ENCODE measurements at places on chromosomes 7 and 10. TPM values are rescaled to one million over a fixed set of nuclear protein-coding genes. Genes with fewer than 3 reads are reported as not detected.
A peak's percentile ranks its signal among the peaks of the same experiment; 100 is the strongest.

Gene NRP1
- total RNA-seq: 37.6 TPM

Gene HOXA13
- total RNA-seq: not detected

Gene AGAP6
- total RNA-seq: 47.5 TPM

Gene PLA2G12B
- not detected for total RNA-seq

Gene POLR2J2
- total RNA-seq: 4.2 TPM

Gene PPA1
- 101 TPM for total RNA-seq

Gene HOXA3
- not detected for total RNA-seq

Gene DAGLB
- 7.8 TPM for total RNA-seq

Gene AKR1B15
- 0.52 TPM for total RNA-seq

Gene DYNC1I1
- 1.3 TPM for total RNA-seq

Gene LRRC18
- total RNA-seq: not detected

Gene PNLIPRP3
- not detected for total RNA-seq

Gene NANOS1
- 9.9 TPM for total RNA-seq

Gene HSPA12A
- 22.7 TPM for total RNA-seq

Gene SUN1
- total RNA-seq: 75.8 TPM

DNA sequence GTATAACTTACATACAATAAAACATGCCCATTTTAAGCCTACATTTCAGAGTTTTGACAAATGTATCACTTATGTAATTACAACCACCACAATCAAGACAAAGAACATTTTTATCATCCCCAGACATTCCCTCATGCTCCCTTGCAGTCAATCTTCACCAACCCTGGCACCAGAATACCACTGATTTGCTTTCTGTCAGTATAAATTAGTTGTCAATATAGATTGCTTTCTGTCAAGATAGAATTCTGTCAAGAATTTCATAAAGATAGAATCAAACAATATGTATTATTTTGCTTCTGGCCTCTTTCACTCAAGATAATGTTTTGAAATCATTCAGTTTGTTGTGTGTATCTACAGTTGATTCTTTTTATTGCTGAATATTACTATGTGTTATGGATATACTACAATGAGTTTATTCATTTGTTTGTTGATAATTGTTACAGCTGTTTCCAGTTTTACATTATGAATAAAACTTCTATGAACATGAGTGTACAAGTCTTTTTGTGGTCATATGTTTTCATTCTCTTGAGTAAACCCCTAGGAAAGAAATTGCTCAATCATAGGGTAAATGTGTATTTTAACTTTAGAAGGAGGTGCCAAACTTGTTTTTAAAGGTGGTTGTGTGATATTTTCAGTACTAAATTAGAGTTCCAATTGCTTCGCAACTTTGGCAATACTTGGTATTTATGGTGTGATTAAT is 56.9 kb downstream of the IFIT5 start:
- DNase-seq: no peak

- DNase-seq: no peak
These were observed 11.7 kb downstream of the CCNY start for GRCh38 chr10:35347899-35348608.

- DNase-seq: no peak
These were observed 50.1 kb upstream of the IFRD1 start for GRCh38 chr7:112400141-112400540.

DNA sequence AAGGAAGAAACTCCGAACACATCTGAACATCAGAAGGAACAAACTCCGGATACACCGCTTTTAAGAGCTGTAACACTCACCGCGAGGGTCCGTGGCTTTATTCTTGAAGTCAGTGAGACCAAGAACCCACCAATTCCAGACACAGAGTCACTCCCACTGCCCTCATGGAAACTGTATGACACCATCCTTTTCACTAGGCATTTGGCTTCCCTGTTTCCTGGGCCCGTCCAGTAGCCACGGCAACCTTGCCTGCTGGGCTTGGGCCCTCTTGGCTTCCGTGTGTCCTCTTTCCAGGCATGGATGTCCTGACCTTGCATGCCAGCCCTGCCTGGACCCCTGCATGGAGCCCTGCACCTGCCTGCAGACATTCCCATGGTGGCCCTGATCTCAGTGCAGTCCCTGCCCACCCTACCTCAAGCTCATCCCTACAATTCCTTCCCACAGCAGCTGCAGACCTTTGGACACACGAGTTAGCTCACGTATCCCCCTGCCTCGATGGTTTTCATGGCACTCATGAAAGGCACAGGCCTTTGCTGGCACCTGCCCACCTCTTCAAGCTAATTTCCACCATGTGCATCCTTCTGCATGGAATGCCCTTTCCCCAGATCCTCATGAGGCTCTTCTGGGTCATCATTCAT is 6.7 kb downstream of the SH2D4B start:
- DNase-seq: no peak

DNA sequence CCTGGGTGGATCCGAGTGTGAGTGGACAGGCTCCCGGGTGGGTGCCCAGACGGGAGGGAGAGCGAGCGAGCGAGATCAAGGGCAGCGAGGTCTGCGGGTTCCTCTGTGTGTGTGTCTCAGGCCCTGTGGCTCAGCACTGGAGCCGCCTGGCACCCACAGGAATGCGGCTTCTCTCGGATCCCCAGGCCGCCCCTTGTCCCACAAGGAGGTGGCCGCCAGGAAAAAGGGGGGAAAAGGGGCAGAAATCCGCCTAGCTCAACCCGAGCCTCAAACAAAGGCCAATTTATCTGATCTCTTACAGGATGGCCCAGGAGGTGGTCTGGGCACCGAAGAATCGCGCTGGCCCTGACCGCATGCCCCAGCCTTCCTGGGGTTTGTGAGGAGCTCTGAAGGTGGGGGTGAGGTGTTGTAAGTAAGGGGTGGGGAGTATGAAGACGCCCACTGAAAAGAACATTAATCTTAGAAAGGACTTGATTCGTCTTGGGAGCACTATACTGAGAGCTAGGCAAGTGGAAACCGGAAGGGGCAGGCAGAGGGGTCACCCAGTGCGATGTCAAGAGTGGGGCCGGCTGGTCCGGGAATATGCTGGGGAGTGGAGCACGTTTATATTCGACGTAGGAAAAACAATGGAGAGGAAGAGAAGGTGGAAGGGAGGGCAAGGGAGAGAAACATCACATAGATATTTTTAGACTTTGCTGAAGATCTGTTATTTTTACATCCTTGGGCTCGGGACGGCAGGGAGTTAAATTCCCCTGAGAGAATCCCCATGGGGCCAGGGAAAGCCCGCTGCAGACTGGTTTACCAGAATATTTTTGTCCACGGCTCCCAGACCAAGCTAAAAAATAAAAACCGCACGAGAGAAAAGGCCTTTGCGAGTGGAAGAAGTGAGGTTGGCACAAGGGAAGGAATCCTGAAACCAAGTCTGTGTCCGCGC is 7.2 kb downstream of the DLX5 start:
- DNase-seq: no peak

GRCh38 chr7:725223-726005 is 1.1 kb upstream of the DNAAF5 start:
- DNase-seq: no peak

GRCh38 chr10:22617516-22617915 is 96.9 kb downstream of the PIP4K2A start:
- no peak for DNase-seq

DNA sequence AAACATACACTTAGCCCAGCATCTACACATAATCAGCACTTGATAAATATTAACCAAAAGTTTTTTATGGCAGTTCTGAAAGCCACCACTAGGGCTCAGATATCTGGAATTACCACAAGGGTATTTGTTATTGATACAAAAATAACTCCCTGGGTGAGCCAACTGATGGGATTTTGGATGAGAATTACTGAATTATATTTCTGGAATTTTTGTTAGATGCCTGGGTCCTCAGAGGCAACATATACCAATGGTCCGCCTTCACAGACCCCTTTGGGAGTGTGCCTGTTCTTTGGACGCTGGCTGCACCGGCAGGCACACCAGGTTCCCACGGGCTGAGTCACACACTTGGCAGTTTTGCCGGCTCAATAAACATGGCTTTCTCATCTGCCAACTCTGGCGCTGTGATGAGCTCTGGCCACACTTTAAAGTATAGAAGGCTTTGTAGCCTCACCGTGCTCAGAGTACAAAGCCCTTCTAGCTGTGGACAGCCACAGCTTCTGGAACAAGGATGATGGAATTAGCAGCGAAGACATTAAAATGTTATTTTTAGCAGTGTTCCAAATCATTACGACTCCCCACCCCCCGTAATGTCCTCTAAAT is 24.5 kb upstream of the EEPD1 start:
- peak; percentile 95 for DNase-seq

- DNase-seq: no peak
These were observed 155.8 kb downstream of the POM121L12 start for GRCh38 chr7:53191191-53191695.

DNA sequence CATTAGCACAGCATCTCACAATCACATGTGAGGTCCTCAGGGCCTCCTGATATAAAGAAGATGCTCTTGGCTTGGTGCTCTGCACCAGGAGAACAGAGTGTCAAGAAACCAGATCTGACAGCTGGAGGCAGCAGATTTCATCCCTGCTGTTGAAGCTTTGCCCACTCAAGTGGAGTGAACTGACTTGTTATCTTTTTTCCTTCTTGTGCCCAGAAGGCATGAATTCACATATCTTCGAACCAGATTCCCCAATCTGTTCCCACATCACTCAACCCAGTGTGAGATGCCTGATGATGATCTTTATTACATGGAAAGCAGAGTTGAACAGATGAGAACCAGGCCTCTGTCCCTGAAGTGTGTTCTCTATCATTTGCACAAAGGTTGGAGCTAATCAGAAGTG is 521.0 kb downstream of the SORCS1 start:
- DNase-seq: no peak

DNA sequence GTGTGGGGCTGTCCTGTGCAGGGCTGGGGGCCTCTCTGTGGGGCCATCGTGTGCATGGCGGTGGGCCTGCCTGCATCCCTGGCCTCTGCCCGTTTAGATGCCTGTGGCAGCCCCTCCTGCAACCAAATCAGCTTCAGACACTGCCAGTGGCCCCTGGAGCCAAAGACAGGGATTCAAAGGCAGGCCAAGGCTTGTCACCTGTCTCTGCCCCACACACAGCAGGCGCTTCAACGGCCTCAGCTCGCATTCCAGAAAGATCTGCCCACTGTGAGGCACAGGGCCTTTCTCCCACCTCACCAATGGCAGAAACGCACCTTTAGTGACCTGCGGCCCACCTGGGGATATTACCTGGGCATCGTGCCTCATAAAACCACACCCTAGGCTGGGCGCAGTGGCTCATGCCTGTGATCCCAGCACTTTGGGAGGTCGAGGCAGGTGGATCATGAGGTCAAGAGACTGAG is 46.0 kb downstream of the INSIG1 start:
- DNase-seq: no peak

GRCh38 chr10:34826221-34826620 is 11.1 kb upstream of the PARD3 start:
- no peak for DNase-seq

GRCh38 chr10:61608255-61609033 is 54.3 kb upstream of the CABCOCO1 start:
- no peak for DNase-seq

DNA sequence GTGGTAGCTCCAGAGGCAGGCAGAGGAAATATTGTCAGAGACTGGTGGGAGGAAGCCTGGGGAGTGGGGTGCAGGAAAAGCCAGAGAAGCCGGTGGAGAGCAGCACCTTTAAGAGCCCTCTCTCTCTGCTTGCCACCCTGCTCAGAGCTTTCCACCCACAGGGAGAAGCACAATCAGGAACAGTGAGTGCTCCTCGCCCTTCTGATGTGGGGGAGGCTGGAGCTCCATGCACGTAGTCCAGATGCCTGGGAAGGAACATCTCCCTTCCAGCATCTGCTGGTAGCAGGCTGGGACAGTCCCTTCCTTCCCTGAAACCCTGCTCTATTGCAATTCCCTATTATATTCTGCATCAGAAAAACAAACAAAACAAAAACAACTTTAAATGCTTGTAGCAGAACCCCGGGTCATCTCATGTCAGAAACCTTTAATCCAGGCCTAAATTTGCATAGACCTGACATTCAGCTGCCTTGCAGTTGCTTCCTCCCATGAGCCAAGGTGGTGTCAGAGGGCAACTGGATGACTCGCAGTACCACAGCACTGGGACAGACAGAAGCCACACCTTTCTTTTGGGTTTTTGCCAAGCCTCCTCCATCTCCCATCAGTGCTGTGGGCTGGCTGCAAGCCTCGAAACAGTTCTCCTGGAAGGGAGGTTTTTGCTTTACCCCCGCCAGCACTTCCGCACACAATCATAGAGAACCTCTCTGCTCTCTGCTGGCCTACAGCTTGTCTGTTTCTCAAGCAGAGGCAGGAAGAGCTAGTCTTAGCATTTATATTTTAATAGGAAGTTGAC is 13.1 kb downstream of the AVPI1 start:
- DNase-seq: no peak

DNA sequence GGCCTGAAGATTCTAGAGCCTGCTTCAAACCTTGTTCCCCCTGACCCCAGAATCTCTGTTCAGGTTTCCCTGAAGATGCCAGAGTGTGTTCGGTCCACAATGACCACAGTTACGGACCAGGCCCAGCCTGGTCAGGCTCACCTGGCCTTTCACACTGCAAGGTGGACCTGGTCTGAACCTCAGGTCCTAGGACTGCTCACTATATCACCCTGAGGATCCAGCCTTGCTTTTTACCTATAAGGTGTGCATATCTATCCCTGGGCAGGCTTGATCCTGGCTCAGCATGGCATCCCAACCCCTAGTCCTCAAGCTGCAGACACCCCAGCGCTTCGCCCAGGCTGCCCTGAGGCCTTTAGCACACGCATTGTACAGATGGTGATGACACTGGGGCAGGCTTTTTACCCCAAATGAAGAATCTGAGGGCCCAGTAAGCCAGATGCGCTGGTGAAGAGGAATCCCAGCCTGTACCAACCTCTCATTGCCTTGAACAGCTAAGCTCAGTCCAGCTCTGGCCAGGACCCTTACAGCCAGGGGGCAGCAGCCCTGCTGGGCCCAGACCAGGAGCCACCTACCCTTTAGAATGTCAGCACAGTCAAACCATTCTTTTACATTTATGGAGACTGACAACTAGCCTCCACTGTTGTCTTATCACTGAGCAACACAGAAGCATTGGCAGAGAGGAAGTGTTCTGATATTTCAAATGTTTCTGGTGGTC is 28.0 kb downstream of the MAT1A start:
- DNase-seq: no peak

GRCh38 chr10:103852189-103852711 is 3.1 kb downstream of the SH3PXD2A start:
- DNase-seq: no peak

- no peak for DNase-seq
These were observed 89.5 kb downstream of the VPS41 start for GRCh38 chr7:38819463-38819862.

DNA sequence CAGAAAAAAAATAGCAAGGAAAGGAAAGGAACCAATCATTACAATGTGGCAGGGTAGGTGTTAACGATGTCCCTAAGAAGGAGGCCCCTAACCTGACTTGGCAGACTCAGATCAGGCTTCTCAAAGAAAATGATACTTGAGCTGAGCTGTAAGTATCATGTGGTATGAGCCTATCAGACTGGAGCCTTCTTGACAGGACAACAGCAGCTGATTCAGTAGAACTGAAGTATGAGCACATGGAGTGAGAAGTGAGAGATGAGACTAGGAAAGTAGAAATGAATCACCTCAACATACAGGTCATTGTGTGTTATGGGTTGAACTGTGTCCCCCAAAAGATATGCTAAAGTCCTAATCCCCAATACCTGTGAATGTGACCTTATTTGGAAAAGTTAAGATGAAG is 66.3 kb downstream of the MTERF1 start:
- no peak for DNase-seq

GRCh38 chr10:131532745-131533341 is 221.3 kb upstream of the TCERG1L start:
- no peak for DNase-seq

- DNase-seq: no peak
These were observed 7.3 kb upstream of the ADAP1 start for GRCh38 chr7:961546-962400.

- DNase-seq: no peak
These were observed 295.3 kb upstream of the MKI67 start for GRCh38 chr10:128421371-128422160.

- no peak for DNase-seq
These were observed 592.7 kb upstream of the MGMT start for GRCh38 chr10:128874331-128874730.

Measured in body of pancreas (tissue), 4 donors.